GM12891 (cell line): ENCODE measurements at places on chromosomes 4 and X.

DNA sequence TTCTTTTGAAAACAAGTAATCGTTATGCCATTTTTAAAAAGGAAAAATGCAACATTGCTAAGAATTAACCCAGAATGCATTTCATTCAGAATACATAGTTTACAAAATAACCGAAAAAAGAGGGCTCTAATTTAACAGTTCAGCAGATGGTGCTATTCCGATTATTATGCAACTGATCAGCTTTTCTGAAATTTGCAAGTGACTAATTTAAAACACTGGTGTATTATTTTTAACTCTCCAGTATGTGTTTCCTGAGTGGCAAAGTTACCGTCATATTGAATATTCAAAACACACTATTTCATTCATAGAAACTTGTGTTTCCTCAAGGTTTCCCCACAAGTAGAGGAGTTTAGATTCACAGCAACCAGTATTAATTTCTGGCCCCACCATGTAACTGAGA is 21.1 kb downstream of the ZBTB49 start:
- no peak for DNase-seq

DNA sequence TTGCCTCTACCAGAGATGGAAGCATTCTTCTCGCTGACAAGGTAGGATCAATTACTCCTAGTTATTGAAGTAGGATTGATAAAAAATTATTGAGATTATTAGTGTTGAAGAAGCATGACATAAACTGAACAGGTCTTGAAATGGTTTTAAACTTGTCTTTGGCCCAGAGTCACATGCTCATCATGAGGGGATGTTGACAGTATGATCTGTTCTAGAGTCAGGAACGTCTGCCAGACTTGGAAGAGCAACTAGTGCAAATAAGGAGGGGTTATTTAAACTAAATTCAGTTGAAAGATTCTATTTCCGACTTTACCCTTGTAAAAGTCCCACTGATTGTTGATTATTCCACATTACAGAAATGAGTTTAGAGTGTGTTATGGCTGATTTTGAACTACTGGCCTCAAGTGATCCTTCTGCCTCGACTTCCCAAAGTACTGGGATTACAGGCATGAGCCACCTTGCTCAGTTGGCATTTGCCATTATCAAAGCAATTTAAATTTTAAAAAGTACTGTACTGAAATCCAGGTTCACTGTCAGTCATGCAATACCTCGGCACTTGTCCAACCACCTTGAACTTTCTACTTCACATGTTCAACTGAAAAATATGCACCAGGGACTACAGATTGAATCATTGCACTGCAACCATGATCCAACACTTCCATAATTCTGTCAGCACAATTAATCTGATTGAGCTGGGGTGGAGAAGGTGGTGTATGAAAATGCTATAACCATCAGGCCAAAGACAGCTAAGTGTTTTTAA is 19.7 kb downstream of the FABP2 start:
- DNase-seq, result no peak

DNA sequence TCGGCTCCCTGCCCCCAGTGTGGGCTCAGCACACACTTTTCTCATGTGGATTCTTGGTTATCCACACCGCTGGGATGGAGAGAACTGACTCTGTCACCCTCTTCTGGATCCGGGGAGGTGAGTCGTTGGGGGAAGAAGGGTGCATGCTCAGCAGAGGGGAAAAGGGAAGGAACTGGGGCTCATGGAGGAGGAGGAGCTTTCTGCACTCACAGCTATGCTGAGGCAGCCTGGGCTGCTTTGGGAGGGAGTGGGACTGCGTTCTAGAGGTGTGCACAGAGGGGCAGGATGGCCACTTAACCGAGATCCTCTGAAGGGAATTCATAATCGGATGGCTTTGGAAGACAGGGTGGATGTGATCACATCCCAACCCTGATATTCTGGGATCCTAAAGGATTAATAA is 51.6 kb downstream of the RTL5 start:
- no peak for DNase-seq

GRCh38 chr4:126838941-126839679 is 793.6 kb upstream of the INTU start:
- DNase-seq, result no peak

GRCh38 chr4:22192084-22192511 is 243.5 kb upstream of the KCNIP4 start:
- DNase-seq, result no peak

GRCh38 chr4:124738994-124739393 is 26.5 kb upstream of the ANKRD50 start:
- DNase-seq, result no peak

- DNase-seq, result no peak
Measured at GRCh38 chr4:99856166-99856565, 38.1 kb downstream of the LAMTOR3 start.

DNA sequence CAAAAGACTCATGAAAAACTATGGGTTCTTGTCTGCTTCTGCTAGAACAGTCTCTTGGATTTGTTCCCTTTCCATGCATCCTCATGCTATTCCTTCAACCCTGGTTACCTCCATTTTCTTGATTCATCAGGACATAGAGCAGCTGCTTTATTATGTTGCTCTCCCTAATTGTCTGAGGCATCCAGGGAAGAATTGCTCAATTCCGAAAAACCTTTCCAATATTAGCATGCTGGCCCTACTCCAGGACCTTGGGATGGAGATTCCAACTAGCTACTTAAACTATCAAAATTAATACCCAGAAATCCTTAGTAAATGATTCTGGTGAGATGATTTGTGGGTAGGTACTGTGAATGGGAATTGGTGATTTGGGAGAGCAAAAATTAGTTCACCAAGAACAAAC is 56.6 kb upstream of the FAM47B start:
- DNase-seq, result no peak

- DNase-seq, result no peak
Measured at GRCh38 chr4:66123190-66123589, 452.9 kb upstream of the EPHA5 start.

DNA sequence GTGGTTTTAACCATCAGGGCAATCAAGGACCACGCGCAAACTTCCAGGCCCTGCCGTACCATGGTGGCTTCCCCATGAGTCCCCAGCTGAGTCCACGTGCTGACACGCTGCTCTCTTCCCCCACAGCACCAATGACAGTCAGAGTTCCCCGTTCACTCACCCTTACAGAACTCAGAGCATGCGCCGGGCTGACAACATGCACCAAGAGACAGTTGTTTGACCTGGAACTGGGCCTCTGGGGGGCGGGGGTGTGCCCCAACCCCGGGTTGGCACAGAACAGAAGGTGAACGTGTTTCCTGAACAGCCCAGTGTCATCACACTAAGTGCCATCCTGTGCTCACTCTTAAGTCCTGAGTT is 29.4 kb downstream of the IRF2 start:
- no peak for DNase-seq

DNA sequence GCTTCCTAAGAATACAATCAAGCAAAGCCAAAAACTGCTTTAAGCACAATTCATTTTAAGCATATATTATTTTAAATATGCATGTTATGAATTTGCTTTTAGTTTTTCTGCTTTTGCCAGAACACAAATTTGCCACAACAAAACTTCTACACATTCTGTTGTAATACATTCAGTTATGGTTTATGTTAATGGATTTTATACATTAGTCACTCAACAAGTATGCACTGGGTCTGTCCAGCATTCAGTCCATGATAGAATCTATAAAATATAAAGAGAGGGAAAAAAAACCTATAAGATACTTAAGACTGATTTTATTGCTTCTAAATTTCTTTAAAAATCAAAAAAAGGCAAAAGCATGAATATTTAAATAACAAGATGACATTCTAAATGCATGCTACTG is 22.2 kb downstream of the IQCM start:
- DNase-seq, result no peak

DNA sequence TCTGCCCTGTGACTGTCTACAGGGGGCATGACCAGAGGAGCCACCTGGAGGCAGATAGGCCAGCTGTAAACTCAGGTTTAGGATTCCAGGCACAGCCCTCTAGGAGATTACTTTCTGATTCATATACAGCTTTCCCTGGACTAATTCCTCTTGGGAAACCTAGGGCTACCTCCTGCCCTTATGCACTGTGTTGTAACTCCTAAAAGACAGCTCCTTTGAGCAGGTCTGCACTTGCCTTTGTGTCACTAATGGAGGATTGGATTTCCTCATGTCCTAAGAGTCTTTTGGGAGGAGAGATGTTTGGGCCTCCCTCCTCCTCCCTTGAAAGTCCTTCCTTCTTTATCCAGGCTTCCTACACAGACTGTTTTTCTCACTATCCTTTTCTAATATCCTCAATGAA is 202.0 kb downstream of the PCDH19 start:
- no peak for DNase-seq

DNA sequence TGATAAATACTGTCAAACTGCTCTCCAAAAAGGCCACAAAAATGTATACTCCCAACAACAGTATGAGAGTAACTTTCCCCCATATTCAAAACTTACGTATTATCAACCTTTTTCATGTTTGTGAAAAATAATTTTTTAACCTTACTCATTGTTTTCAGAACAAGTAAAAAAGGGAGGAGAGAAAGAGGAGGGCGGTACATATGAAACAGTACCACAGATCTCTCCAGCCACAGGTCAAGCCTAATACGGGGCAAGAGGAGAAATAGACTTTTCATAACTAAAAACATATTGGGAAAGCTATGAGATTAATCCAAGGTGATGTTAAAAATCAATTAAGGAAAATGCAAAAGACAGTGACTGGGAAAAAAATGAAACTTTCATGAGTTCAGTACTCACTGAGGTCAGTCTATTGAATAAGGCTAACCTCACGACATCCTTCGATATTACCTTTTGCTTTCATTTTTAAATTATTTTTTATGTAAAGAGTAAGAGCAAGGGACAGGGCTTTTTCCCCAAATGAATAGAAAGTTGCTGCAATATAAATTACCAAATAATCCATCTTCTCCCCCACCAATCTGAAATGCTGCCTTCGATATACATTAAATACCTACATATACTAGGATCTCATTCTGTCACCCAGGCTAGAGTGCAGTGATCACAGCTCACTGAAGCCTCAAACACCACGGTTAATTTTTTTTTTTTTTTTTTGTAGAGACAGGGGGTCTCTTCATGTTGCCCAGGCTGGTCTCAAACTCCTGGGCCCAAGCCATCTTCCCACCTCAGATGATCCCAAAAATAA is 25.3 kb downstream of the FBXW7 start:
- DNase-seq, result no peak

DNA sequence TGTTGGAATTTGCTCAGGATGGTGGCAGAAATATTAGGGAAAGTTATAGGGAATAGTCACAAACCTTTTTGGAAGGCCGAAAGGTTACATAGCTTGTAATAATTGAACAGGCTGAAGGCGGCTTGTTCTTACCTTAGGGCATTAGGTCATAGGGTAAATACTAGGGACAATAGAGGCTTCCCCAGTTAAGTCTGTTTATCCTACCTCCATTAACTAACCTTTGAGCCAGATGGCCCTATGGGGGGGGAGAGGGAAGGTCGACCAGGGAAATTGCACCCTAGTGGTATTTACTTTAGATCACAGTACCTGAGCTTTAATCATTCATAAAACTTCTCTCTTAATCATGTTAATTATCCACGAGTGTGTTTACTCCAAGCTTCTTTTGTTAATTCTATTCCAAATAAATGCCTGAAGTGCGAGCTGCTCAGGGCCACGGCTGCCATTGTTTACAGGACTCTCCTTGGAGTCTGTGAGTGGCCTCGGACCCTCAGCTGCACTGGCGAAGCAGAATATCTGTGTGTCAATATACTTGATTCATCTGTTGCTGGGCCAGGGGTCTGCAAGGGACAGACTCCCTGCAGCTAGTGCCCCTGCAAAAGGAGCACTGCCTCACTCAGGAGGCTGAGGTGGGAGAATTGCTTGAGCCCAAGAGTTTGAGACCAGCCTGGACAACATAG is 22.9 kb downstream of the PAGE2 start:
- no peak for DNase-seq

DNA sequence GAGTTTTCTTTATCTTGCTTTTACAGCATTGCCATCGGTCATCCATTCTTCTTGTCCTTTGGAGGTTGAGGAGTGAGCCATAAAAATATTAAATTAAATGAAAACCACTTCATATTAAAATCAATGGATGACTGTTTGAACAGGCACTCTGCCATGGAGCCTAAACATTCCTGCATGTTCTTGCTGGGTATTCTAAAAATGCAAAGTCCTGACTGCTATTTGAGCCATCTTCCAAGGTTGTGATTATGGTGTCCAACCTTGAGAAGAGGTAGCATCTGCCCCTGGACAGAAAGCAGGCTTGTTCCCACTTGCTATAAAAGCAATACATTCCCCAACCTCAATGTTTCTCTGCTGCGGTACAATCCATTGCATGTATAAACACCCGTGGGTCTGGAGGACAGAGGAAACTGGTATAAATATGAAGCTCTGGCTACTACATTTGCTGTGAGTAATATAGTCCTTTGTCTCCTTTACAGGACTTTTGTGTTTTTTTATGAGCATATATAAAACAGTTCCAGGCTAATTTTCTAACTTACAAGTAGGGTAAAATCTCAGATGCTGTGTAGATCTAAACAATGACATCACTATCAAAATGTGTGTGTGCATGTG is 70.9 kb upstream of the FAT4 start:
- DNase-seq, result no peak
